ENCODE measurements at places on chromosomes 11 and 22.

- DNase-seq: no peak
These were observed 23.3 kb downstream of the MS4A2 start for GRCh38 chr11:60111793-60112192.

DNA sequence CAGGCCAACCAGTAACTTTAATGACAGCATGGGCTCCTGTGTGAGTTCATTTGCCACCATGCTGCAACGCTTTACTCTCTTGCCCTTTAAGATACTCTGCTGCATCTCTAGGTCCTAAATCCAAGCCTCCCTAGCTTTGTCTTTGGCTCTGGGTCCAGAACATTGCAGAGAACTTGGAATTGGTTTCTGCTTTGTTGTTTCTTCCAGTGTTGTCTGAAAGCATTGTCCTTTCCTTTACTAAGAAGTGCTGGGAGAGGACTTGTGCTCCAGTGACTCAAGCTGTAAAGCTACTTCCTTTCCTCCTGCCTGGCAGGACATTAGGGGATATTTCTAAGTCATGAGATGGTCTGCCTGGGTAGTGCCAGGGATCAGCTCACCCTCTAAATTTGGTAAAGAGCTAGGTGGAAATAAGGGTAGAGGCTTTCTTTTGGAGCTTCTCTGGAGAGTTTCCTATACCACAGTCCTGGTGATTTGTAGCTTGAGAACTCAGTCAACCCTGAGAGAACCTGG, 202.5 kb upstream of the CADM1 start:
- no peak for DNase-seq

DNA sequence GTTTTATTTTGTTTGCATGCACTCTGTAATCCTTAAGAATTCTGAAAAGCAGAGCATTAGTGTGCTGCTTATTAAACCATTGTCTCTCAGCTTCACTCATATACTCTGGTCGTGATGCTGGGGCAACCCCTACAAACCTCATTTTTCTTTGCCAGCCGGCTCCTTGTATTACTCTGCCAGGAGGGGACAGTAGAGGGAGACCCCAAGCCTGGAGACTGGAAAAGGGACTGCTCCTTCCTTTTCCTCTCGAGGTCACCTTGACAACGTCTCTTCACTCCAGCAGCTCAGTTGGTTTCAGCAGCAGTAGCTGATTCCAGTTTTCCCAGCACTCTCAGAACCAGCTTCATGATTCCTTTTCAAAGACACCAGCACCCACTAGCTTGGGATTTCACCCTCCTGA, 2.8 kb upstream of the JHY start:
- DNase-seq: no peak

DNA sequence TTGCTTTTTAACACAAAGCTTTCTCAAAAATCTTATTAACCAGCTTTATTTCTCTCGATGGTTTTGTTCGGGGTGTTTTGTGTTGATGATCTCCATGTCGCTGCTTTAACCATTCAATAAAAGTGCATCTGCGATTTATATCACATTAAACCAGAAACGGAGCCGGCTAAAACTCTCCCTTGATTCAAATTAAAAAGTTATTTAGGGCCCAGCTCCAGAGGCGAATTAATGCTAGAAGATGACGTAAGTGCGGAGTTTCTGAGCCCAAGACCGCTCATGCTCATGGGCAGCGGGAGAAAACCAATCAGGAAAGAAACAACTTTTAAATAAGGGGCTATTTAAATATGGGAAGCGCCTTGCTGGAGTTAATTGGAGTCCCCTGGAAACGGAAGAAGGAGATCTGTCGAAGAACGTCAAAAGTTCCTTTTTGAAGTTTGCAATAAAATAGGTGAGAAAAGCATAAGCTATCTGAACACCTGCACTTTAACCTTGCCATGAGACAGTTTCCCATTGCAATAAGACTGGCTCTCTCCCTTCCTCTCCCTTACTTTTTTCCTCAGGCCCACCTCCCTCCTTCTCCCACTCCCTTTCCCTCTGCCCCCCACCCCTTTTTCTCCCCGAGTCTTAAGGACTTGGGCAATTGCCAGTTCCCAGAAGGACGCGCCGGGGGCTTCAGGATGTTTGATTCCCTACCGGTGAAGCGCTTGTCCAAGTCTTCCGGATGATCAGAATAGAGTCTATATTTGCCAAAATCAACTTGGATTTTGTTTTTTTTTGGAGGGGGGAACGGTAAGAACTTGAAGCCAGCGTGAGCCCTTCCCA, 1.9 kb upstream of the DBX1 start:
- no peak for DNase-seq

DNA sequence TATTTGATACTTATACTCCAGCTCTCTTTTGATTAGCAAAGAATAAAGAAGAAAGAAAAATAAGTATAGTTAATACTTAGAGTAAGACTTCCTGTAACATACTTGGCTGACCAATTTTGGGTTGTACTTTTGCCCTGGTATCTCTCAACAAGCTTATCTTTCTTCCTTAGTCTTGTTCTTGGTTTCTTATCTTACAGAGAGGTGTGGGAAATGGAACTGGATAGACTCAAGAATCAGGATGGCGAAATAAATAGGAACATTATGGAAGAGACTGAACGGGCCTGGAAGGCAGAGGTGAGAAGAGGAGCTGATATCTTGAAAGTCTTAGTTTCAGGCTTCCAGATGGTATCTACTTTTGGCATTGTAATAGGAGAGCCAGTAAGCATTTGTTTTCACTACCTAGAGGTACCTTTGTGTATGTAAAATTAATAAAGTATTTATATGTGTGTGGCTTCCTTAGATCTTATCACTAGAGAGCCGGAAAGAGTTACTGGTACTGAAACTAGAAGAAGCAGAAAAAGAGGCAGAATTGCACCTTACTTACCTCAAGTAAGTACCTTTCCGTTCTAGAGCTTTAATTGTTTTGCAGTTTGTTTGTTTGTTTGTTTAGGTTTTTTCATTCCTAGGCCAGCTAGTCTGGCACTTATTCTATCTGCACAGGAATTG, 11.3 kb upstream of the BACE1-AS start:
- no peak for DNase-seq

GRCh38 chr11:116053548-116053919, 549.3 kb upstream of the CADM1 start:
- no peak for DNase-seq

- no peak for DNase-seq
These were observed 7.0 kb upstream of the CEP126 start for GRCh38 chr11:101907815-101908214.

DNA sequence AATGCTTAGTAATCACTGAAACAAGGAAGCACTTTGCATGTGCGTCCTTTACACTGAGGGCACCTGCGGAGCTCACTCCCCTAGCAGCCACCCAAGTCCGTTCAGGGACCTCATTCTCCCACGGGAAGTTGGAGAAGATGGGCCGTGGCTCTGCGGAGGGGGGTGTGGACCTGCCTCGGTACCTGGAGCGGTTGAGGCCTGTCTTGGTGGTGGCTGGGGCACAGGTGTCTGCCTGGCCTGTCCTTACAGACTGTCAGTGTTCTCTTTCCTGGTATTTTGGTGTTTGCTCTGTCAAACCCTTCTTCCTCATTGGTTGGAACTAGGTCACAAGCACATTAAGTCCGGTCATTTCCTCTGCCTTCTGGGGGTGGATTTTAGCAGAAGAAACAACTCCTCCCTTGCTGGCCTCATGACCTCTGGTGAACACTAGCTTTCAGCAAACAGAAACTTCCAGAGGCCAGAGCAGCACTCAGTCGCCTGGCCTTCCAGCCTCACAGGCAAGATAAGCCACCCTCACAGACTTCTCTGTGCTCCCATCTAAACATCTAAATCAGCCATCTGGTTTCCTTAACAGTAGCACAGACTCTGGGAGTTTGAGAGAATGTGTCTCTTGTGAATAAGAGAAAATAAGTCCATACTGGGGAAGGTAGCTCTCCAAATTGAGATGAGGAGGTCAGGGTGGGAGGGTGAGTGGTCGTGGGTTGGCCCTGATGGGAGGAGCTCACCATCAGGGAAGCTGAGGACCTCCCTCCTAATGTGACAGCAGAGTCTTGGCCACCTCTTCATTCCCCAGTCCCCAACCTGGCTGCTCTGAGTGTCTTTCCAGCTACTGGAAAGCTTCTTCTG, 8.6 kb downstream of the SNAP29 start:
- DNase-seq: no peak

- DNase-seq: no peak
These were observed 20.5 kb upstream of the EFCAB6 start for GRCh38 chr22:43832393-43833265.

GRCh38 chr11:68657021-68657780, 27.1 kb upstream of the GAL start:
- no peak for DNase-seq

GRCh38 chr11:37905707-37906417, 1307.8 kb upstream of the RAG2 start:
- no peak for DNase-seq

Data from activated naive CD8-positive, alpha-beta T cell treated with anti-CD3 and anti-CD28 coated beads for 36 hours (primary cell).